Fibroblast of the conjunctiva (primary cell): ENCODE measurements at places on chromosomes 2 and 18.

DNA sequence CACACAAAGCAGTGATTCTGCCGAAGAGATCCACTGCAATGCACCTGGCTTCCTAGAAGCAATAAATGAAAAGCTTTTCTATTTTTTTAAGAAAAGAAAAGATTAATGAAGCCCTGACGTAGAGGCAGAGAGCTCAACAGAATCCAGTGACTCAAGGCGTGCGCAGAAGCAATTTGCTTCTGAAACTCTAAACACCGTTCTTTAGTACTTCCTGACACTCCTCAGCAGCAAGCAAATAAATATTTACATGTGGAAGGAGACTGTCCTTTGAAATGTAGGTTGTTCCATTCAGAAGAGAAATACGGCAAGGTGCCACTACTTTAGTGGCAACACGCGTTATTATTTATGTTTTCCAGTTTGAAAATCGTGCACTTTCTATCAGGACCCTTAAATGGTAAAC lies 126.2 kb upstream of the ZNF516 start:
- DNase-seq: no peak

GRCh38 chr2:29309090-29310029 lies 194.1 kb downstream of the CLIP4 start:
- DNase-seq: peak; percentile 57

DNA sequence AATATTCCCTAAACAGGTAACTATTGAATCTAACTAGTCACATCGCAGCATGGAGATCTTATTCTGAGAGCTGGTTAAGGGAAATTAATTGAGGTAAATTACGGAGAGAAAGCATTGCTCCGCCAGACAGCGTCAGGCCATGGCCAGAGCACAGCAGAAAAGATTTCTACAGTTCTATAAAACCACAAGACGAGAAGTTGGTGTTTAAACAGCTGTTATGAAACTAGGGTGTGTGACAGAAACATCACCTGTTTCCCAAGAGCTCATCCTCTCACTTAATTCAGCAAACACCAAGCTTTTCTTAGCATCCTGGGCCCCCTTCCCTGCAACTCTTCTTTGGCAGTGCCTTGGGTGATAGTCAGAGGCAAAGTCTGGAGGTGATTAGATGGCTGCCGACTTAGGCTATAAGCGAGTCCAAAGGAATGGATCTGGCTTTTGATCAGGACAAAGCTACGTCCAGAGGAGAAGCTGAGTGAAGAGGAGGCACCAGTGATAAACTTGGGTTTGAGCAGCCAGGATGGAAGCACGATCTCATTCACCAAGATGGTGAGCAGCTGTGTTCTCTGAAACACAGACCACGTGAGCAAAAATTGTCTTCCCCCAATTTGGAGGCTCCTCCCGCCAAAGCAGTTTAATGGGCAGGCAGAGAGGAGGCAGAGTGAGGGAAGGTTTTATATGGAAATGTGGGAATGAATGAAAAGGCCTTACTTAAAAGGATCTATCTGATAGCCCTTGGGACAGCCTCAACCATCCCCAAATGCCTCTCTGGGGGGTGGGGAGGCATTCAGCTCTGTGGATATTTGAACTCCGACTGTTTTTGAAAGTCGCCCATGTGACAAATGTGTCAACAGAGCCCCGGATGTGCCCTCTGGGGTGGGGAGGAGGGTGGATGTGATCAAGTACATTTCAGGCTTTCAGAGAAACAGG lies 57.8 kb downstream of the PKDCC start:
- DNase-seq: no peak

DNA sequence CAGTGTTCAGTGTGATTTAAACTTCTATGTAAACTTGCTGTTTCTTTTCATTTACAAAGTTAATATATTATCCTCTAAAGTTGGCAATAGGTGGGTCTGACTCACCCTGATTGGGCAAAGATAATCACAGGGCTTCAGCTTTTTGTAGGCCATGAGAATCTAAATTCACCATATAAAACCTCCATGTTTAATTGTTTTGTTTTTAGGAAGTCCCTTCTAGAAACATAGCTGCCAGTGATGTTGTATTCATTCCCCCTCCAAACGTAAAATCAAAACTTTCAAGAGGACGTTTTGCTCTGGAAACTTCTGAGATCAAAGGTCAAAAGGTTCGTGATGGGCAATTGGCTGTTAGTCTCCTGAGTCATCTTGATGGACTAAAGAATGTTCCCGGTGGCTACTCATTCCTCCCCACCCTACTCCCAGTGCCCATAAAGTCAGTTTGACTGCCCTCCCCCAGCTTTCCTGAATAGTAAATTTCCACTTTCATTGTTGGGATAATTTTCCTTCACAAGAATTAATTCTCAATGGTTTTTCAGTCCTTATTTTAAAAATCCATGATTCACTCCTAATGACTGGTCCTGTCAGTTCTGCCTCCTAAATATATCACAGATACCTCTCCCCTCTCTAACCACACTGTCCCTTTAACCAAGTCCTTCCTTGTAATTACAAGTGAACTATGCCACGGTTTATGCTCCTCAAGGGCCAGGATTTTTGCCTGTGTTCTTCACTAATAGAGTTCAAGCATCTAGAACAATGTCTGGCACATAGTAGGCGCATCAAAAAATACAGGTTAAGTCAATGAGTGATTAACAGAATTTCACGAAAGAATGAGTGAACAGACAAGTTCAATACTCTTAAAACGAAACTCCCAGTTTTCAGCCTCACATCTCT lies 164.4 kb upstream of the VRK2 start:
- DNase-seq: peak; percentile 41

DNA sequence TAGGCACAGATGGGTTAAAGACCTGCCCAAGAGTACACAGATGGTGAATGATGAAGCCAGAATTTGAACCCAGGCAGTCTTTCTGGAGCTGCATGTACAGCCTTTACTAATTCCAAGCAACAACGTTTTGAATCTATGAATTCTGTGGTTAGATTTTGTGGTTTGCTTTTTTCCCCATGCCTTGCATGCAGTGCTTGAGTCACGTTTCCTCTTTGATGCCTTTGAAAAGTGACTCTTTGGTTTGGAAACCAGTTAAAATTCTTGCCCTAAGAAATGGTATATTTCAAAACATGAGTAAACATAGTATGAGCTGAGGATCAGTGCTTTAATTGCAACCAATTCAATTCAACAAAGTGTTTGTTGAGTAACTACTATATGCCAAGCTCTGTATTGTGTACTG lies 48.2 kb upstream of the PPM1B start:
- DNase-seq: no peak

DNA sequence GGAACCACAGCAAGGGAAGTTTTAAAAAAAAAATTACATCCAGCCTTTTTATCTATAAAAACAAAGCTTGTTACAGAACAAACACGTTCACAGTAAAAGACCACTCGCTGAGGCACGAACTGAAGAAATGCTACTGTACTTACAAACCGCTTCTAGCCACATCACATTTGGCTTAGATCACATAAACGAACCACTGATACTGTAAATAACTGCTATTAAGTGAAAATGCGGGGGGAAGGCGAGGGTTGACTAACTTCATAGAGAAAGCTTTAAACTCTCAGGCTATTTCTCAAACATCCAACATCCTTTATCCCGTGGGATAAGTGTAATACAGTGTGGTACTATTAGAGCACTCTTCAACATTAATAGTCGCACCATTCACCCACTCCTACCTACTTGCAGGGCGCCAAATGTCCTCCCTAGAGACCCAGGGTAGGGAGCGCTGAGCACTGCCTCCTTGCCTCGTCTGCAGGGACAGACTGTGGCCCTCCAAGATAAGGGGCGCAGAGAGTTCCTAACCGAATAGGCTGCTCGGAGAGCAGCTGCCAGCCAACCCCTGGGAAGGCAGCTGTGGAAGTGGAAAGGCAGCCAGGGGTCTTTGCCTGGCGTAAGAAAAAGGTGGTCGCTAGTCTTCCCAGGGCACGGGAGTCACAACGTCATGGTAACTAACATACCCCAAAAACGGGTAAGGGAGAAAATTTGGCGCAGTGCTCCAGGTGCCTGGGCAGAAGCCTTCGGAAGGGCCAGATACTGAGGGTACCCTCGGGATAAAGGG lies 854 bp downstream of the GPR155 start:
- DNase-seq: no peak

GRCh38 chr2:15704086-15704787 lies 112.6 kb downstream of the DDX1 start:
- DNase-seq: no peak

GRCh38 chr2:220243571-220243970 lies 616.1 kb downstream of the SLC4A3 start:
- DNase-seq: no peak

GRCh38 chr2:45843136-45843535 lies 191.7 kb downstream of the PRKCE start:
- no peak for DNase-seq

GRCh38 chr18:12288403-12288755 lies 19.7 kb upstream of the TUBB6 start:
- DNase-seq: no peak

DNA sequence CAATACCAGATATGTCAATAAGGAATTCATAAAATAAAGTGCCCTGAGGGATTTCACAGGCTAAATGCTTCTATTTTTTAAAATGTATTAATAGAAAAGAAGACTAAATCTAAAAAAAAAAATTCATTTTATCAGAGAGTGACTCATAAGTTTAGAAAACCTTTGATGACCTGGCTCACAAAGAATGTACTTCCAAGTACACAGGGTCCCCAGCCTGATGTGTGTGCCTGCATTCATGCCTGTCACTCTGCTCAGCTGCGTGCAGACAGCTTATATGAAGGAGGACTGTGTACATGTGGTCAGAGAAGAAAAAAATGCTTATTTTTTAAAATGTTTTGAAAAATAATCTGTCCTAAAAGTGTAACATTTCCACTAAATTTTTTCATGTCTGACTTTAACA lies 3.0 kb upstream of the CPS1 start:
- no peak for DNase-seq

- no peak for DNase-seq
These were observed 988.8 kb downstream of the LRP1B start for GRCh38 chr2:141142025-141142424.

GRCh38 chr2:180730976-180731375 lies 249.4 kb upstream of the UBE2E3 start:
- DNase-seq: no peak

DNA sequence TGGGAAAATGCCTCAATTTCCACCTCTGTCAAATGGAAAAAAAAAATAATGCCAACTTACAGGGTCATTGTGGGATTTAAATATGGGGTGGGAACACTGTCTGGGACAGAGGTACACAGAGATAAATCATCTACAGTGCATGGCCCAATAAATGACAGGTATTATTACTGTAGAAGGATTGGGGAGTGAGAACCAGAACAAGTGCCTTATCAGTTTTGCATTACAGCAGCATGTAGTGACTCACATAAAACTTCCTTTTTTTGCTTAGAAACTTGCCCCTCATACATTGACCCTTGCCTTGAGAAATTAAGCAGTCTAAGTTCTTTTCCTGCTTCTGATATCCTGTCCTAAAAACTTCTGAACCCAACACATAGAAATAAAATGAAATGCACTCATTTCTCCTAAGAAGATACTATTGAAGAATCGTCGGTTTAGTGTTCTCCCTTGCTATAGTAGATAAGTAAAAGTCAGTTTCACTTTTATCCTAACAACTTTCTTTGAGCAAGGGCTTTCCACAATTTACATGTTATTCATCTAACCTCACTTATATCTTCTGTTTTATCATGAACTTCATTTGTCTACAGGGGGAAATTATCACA lies 121.0 kb upstream of the HAAO start:
- no peak for DNase-seq

- DNase-seq: no peak
These were observed 159.6 kb downstream of the BAZ2B start for GRCh38 chr2:159456500-159457426.

- DNase-seq: no peak
These were observed 54.5 kb downstream of the SKA1 start for GRCh38 chr18:50429207-50429948.

- no peak for DNase-seq
These were observed 82.6 kb upstream of the FOSL2 start for GRCh38 chr2:28310107-28310506.

DNA sequence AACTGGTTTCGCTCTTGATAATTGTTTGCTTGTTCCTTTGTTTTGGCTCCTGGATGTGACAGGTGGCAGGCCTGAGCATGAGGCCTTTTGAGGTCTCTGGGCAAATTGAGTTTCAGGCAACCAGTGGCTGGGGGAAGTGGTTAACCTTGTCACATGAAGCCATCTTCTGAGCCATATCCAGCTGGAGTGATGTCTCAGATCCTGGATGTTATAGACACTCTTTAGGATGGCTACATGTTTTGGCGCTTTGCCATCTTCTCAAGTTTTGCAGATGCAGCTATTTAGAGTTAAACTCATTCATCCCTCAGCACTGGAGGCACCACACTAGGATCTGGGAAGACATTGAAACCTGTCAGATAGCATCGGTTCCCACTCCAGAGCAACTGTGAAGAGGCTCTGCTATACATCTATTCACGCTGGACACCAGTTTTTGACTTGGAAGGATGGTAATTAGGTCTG lies 25.3 kb upstream of the TACR1 start:
- no peak for DNase-seq

DNA sequence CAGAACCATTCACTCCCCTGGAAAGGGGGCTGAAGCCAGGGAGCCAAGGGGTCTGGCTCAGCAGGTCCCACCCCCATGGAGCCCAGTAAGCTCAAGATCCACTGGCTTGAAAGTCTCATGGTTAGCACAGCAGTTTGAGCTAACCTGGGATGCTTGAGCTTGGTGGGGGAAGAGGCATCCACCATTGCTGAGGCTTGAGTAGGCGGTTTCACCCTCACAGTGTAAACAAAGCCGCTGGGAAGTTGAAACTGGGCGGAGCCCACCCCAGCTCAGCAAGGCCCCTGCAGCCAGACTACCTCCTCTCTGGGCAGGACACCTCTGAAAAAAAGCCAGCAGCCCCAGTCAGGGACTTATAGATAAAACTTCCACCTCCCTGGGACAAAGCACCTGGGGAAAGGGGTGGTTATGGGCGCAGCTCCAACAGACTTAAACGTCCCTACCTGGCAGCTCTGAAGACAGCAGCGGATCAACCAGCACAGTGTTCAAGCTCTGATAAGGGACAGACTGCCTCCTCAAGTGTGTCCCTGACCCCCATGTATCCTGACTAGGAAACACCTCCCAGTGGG lies 14.7 kb upstream of the TTC32 start:
- DNase-seq: no peak

DNA sequence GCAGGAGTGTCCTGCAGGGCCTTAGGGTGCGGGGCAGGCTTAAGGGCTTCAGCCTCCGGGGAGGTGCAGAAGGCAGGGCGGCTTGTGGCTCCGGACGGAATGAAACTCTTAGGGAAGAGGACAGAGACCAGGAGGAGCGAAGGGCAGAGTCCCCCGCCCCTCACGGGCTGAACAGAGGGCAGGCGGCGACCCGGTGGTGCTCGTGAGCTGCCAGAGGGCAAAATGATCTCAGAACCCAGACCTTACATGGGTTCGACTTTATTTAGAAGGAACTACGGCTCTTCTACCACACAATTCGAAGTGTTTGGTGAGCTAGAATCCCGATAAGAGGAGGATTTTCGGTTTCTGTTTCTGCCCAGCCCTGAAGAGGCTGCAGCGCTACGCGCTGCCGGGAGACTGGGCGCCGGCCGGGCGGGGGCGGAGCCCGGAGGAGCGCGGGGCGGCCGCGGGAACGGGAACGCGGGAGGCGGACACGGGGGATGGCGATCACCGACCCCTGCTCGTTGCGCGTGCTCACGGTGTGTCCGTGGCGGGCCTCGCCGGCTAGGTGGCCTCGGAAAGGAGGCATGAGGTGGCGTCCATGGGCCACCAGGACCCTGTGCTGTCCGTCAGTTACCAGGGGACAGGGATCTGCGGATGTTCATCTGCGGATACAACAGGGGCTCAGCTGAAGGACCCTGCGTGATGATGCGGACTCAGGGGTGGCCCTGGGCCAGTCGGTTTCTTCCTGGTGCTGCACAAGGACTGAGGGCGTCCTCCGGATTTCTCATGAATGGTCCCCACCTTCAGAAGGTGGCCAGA lies 4.2 kb upstream of the SP100 start:
- DNase-seq: peak; percentile 24

- DNase-seq: no peak
These were observed 276.9 kb downstream of the CAMKMT start for GRCh38 chr2:44638649-44639048.
